Uterus (tissue), 4 donors: ENCODE measurements at places on chromosomes 4 and X. TPM values are rescaled to one million over a fixed set of nuclear protein-coding genes. Genes with fewer than 3 reads are reported as not detected.

Gene FAM47E
- 1.2 TPM for total RNA-seq

GRCh38 chr4:82645936-82646565, 84.3 kb upstream of the TMEM150C start:
- H3K27me3 ChIP-seq, result no peaks in the 10 kb centered on the region
- no peak for DNase-seq

- no peak overlapping the region for H3K4me3 ChIP-seq
- no peak for DNase-seq
- no peaks in the 10 kb centered on the region for H3K36me3 ChIP-seq
- no peak overlapping the region for H3K27ac ChIP-seq
- no peaks in the 10 kb centered on the region for H3K4me1 ChIP-seq
- no peaks in the 10 kb centered on the region for H3K27me3 ChIP-seq
These were observed 164.8 kb upstream of the VEGFC start for GRCh38 chr4:176957353-176958118.

- no peaks in the 10 kb centered on the region for H3K36me3 ChIP-seq
- no peak for DNase-seq
- H3K4me1 ChIP-seq, result no peaks in the 10 kb centered on the region
- H3K27ac ChIP-seq, result no peak overlapping the region
- no peak overlapping the region for H3K4me3 ChIP-seq
These were observed 2.9 kb upstream of the CSTF2 start for GRCh38 chrX:100817340-100817739.

DNA sequence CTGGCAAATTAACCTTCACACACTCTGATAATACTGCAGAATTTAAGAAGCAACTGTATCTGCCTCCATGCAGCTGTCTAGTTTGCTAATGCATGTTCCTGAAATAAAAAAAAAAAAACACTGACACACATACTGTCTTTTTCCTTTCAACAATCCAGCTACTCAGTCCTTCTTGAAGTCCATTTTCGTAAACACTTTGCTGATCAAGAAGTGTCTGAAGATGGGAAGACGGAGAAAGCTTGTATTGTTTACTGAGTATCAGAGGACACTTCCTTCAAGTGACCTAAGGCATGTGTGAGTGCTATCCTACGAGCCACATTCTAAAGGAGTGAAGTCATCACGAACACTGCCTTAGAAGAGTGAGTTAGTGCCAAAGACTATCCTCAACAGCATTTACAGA, 82.6 kb downstream of the LUZP4 start:
- no peak for DNase-seq
- H3K36me3 ChIP-seq, result no peaks in the 10 kb centered on the region
- H3K27ac ChIP-seq, result peak overlapping the region; percentile 62
- H3K4me1 ChIP-seq, result no peaks in the 10 kb centered on the region

GRCh38 chr4:42350611-42351182, 46.6 kb upstream of the SHISA3 start:
- H3K36me3 ChIP-seq, result no peaks in the 10 kb centered on the region
- no peaks in the 10 kb centered on the region for H3K4me1 ChIP-seq
- no peak overlapping the region for H3K4me3 ChIP-seq
- H3K27ac ChIP-seq, result no peak overlapping the region
- no peaks in the 10 kb centered on the region for H3K27me3 ChIP-seq

- H3K36me3 ChIP-seq, result no peaks in the 10 kb centered on the region
- peak overlapping the region; percentile 32 for H3K4me3 ChIP-seq
- peak overlapping the region; percentile 80 for H3K27ac ChIP-seq
These were observed 50.7 kb upstream of the PRSS48 start for GRCh38 chr4:151226004-151226932.

DNA sequence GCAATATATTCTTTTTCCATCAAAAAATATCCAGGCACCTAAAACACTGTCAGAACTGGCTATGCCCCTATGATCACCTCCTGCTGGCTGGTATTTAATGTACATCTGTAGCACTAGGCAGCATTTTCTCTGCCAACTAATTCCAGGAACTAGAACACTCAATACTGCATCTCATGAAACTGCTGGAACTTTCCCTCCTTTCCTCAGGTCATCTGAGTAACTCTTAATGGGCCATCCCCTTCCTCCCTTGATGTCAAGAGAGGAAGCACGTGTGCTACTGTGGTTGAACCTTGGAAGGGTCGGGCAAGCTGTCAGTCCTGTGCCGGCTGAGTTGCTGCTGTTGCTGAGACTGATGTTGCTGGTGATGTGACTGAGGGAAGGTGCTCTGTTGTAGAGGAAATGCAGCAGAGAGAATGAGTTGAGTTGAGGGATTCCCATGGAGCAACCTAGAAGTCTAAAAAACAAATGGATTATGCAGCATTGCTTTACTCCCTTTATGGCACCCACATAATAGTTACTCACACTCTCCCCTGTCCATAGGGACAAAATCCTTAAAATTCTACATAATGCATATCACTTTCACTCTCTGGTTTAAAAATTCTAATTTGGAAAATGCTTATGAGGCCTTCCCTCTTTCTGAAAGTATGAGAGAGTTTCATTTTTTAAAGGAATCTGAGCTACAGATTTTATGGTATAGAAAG, 39.5 kb downstream of the TMEM165 start:
- no peak overlapping the region for H3K4me3 ChIP-seq
- no peak for DNase-seq
- no peaks in the 10 kb centered on the region for H3K36me3 ChIP-seq
- no peak overlapping the region for H3K27ac ChIP-seq
- no peaks in the 10 kb centered on the region for H3K4me1 ChIP-seq

DNA sequence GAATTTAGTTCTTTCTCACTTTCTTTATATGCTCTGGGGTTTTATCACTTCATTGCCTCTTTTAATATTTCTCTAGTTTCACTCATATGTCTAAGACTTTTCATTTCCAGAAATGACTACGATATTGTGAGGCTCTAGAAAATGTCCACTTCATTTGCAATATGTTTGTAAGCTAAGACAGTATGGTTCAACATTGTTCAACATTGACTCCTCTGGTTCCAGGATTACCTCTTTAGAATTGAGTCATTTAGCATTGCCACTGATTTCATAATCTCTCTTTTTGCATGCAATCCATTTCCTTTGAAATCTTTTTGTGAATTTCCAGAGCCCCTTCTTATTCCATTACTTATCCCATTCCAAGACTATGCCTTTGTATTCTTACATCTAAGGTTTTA, 32.3 kb downstream of the BBS12 start:
- H3K27me3 ChIP-seq, result no peaks in the 10 kb centered on the region
- no peak overlapping the region for H3K4me3 ChIP-seq
- H3K4me1 ChIP-seq, result no peaks in the 10 kb centered on the region
- peak overlapping the region; percentile 22 for H3K27ac ChIP-seq
- H3K36me3 ChIP-seq, result no peaks in the 10 kb centered on the region
